Brain microvascular endothelial cell (primary cell): ENCODE measurements at places on chromosomes 4 and X.

- peak; percentile 46 for DNase-seq
Observed at GRCh38 chr4:123209436-123209835, 187.2 kb upstream of the SPRY1 start.

DNA sequence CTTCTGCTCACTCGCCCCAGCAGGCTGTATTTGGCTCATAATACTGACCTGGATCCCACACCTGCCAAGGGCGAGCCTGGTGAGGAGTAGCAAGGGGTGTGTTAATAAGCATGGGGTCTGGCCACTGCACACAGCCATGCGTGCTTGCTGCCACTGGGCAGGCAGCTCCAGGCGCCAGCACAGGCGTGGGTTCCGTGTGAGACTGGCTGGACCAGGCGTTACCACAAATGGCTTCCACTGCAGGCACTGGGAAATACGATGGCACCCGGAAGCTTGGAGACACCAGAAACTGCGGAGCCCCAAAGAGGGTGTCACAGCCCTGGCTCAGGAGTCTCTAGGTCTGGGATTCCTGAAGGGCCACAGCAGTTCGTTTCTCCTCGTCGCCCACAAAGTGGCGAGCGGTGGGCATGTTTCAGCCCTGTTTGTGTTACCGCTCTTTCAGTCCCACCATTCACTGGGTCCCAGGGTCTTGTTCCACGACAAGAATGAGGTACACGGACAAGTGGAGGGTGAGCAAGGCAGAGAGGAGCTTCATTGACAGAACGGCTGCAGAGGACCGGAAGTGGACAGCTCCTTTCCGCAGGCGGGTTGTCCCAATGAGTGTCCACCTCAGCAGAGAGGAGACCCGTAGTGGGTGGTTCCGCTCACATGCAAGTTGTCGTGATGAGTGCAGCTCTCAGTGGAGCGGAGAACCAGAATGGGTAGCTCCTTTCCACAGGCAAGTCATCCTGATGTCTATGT is 428.9 kb downstream of the EPHA5 start:
- no peak for DNase-seq

GRCh38 chr4:149047368-149047767 is 605.2 kb upstream of the NR3C2 start:
- peak; percentile 39 for DNase-seq

- DNase-seq, result no peak
Observed at GRCh38 chr4:188341428-188341827, 202.2 kb downstream of the TRIML1 start.

- DNase-seq, result no peak
Observed at GRCh38 chrX:68697036-68697435, 49.6 kb downstream of the STARD8 start.

- DNase-seq, result no peak
Observed at GRCh38 chr4:38504396-38504715, 159.6 kb upstream of the KLF3 start.

DNA sequence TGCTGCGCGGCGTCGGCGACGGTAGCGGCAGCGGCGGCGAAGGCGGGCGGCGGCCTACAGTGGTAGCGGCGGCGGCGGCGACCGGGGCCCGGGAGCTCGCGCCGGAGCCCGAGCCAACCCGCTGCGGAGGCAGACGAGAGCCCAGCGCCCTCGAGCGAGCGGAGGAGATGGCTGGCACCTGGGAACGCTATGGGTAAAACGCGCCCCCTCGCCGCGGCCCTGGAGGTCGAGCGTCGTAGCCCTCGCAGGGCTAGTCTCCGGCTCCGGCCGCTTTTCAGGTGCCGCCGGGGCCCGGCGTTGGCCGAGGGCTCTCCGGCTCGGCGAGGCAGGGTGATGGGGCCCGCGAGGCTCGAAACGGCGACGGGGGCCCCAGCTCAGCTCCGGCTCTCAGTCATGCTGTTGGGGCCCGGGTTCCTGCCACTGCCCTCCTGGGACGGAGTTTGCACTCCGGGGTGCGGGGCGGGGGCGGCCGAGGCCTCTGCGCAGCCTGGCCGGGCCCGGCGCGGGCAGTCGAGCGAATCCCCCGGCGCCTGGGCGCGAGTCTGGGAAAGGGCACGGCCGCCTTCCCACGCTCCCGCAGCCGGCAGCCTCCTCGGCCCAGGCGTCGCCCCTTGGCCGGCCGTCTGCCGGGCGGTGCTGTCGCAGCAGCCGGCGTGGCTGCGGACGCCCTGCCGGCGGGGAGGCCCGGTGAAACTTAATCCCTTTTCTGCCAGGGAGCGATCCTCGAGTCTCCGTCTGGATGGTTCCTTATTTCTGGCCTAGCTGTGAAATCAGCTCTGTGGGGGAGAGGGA is 768 bp downstream of the MID2 start:
- peak; percentile 31 for DNase-seq

- no peak for DNase-seq
Observed at GRCh38 chr4:40573593-40574311, 55.9 kb downstream of the RBM47 start.

DNA sequence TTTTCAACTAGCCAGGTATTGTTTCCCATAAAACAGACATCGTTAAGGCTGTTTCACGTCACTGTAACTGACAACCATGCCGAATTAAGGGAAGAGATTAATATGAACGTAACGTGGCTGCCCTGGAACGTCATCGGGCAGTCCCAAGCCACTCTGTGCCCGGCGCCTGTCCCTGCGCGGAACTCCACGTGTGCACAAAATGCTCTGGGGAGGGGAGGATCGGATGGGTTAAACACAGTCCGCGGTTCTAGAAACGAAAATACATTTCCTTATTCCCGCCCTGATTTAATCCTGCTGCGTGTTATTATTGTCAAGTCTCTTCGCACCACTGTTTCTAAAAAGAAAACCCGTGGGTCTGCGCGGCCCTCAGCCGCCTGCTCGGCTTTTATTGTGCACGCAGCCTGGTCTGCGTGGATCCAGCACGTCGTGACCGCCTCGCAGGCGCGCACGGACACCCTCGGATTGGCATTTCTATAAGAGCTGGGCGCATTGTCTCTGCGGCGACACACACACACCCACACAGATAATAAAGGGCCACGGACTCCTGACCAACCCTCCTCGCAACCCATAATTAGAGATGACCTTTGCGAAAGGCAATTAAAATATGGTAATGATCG is 69.6 kb upstream of the BCOR start:
- DNase-seq, result no peak

DNA sequence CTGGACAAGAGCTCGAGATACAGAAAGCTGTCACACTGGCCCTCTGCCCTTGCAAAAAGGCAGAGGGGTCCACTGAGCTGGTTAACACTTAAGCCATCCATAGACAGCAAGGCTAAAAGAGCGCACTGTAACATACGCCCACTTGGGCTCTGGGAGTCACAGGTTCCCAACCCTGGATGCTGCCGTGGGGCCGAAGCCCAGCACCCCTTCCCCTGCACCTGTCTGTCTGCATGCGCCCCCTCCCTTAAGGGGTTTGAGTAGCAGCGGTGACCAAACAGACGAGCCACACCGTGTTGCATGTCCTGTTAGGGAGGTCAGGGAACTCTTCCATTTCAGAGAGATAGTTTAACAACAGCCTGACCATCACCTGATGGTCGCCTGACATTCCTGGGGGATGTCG is 138.4 kb upstream of the GALNTL6 start:
- no peak for DNase-seq

DNA sequence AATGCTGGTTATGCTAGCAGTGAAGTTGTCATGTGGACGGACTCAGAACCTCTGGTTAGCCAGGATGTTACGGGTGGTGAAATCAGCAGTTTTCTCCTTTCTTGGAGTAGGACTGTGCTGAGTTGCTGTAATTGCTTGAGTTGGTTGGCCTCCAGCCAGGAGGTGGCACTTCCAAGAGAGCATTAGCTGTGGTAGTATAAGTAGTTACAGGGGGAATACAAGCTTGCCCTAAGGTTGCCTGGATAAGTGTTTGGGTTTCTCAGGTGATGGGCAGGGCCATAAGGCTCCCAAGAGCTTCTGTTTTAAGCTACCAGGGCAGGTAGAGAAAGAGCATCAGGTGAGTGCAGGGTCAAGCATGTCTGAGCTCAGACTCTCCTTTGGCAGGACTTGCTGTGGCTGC is 103.0 kb downstream of the ZNF518B start:
- no peak for DNase-seq

- no peak for DNase-seq
Observed at GRCh38 chr4:72118017-72118416, 86.2 kb downstream of the NPFFR2 start.

GRCh38 chrX:114075073-114075673 is 508.7 kb upstream of the HTR2C start:
- DNase-seq, result no peak

- DNase-seq, result peak; percentile 77
Observed at GRCh38 chrX:29419774-29420553, 795.4 kb upstream of the MAGEB2 start.

GRCh38 chr4:73891739-73892405 is 22.7 kb downstream of the CXCL1 start:
- DNase-seq, result no peak

GRCh38 chr4:8110071-8110986 is 48.3 kb downstream of the ABLIM2 start:
- no peak for DNase-seq

DNA sequence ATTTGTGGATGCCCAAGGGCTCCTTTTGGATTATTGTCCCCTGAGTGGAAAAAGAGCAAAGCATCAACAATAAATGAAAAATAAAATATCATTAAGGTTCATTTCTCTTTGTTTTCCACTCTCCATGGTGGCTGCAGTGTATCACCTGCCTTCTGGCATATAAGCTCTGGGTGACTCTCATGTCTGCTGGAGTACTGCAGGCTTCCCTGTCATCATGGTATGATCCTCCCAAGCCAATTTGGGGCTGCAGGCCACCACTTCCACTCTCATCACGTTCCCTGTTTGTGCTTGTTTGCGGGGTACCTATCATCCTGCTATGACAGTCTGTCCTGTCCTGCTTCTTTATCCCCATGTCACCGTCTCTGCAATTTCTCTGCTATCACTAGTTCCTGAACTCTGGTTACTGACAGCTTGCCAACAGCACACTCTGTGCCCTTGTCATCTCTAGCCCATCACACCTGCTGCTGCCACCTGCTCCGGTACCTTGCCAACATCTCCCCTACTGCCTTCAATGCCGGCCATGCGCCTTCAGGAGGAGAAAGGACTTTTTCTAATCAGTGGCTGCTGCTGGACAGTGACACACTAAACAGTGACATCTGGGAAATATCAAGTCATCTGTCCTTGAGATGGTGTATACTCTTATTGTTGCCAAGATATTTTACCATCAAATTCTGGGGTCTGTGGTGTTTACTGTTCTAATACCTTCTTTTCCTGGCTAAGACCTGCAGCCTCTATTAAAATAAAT is 23.0 kb upstream of the FGF5 start:
- DNase-seq, result no peak

- DNase-seq, result no peak
Observed at GRCh38 chr4:82140422-82140821, 233.4 kb downstream of the HNRNPD start.
